ENCODE measurements at places on chromosomes 1 and 21.

DNA sequence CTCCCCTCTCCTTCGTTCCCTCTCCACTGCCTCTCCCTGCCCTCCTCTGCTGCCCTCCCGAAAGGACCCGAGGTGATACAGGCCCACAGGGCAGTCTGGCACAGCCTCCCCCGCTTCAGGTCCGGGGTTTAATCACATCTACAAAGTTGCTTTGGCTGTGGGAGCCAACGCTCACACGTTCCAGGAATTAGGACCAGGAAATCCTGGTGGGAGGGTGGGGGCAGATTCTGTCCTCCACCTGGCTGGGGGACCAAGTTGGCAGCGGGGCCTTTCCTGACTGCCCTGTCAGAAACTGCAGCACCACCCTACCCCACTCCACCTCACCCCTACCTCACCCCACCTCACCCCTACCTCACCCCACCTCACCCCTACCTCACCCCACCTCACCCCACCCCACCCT lies 95.1 kb downstream of the WDR4 start:
- DNase-seq: no peak

GRCh38 chr1:203158960-203159665 lies 16.5 kb downstream of the MYBPH start:
- no peak for DNase-seq

DNA sequence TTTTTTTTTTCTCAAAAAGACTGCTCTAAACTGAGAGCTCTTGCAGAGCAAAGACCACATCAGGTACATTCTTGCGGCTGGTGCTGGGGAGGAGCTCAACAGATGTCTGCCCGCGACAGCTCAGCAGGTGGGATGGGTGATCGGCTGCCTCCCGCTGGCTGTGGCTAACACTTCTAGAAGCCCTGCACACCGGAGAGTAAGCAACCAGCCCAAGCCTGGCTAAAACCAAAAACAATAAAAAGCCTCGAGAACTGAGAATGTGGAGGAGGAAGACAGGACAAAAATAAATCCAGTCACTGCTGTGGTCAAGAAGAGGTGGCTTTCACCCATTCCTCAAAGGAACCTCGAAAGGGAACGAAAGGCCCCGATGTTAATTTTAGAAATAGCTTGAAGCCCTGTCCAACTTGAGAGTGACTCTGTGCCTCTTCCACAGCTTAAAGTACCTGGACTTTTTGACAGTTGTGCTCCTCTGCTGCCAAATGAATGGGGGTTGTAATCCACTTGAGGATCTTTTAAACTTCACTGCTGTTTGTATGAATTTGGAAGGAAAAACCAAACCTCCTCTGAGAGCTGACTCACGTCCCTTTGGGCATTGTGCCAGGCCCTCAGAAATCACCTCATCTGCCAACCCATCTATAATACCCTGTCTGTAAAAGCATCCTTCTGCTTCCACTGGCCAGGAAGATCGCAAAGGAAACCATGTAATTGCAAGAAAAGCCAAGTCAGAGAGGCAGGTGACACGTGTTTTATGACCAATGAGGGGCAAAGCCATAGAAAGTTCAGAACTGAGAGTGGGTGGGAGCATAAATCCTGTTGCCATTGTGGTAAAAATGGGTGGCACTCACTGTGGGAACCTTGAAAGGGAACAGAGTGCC lies 78.6 kb downstream of the KCNN3 start:
- no peak for DNase-seq

- peak; percentile 58 for DNase-seq
Observed at GRCh38 chr1:26581287-26581651, 51.7 kb downstream of the RPS6KA1 start.

GRCh38 chr21:34841154-34841553 lies 172.4 kb downstream of the CLIC6 start:
- no peak for DNase-seq

DNA sequence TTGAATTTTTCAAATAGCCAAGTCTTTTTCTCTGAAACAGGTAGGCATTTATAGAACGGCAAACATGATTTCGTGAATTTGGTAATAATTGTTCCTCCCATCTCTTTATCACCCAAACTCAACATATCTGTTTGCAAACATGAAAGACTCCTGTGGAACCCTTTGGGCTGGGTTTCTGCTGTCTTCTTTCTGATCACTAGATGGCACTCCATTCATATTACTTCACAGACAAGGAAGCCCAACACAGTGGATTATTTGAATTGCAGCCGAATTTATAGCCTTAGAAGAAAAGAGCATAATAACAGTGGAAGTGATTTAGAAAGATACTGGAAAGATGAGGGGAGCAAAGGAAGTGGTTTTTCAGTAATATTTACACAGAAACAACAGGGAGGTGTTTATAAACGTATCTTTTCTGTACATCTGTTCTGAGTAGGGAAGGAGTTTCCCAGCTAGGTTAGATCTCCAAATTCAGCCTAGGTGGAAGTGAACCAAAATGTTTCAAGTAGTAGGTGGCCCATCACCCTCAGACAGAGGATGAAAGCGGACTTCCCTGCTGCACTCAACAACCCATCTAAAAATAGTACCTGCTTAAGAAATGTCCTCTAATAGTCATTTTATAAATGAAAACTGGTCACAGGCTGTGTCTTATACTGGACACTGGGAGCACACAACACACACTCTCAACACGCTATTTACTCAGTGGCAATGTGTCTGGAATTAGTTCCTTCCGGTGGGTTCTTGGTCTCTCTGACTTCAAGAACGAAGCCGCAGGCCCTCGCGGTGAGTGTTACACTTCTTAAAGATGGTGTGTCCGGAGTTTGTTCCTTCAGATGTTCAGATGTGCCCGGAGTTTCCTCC lies 67.6 kb downstream of the MAP3K21 start:
- peak; percentile 57 for DNase-seq

GRCh38 chr1:46002551-46003150 lies 129.8 kb downstream of the PIK3R3 start:
- peak; percentile 34 for DNase-seq

DNA sequence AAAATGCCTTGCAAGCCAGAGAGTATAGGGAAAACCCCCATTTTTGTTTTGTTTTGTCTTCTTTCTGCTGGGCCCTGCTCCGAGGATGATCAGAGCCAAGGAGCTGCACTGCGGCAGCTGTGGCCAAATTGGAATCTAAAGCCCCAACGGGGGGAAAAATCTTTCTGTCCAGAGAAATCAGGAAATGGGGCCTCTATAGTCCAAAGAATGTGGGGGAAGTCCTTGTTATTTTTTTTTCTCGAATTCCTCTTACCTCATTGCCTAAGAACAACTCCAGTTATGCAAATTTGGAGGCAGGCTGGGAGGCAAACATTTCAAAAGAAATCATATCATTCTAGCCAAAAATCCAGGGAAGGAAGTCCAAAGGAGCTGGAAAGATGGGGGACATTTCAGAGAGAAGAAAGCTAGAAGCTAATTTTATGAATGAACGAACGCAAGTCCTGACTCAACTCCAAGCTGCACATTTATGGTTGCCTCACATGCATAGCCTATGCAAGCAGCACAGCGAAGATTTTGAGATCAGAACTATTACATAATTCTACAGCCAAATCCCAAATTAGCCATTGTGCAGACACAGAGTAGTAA lies 263.2 kb downstream of the KCTD3 start:
- DNase-seq: no peak

DNA sequence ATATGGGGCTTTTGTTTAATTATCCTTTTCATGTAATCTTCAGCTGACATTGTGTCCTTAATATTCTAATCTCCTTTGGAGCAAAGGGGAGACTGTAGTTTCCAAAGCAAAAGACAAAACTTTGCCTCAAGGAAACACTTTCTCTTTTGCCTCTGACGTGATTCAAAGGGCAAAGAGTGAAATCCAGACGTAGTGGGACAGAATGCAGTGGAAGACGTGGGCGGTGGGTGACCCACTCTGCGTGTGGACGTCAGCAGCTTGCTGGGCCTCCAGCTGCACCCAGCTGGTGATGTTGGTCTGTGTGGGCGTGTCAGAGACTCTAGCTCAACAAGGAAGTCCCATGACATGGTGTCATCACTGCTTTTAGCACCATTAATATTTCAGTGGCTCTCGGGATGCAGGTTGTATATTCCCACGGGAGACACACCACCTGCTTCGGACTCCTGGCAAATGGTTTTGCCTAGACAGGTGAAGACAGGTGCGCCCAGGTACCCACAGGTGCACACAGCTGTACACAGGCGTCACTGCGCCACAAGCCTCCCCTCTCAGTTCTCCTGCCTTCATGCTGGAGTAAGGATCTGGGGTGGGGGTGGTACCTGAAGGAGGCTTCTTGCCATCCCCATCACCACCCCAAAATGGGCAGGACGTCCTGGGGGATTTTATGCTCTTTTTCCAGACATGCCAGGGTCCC lies 292.1 kb upstream of the VAMP3 start:
- peak; percentile 96 for DNase-seq

DNA sequence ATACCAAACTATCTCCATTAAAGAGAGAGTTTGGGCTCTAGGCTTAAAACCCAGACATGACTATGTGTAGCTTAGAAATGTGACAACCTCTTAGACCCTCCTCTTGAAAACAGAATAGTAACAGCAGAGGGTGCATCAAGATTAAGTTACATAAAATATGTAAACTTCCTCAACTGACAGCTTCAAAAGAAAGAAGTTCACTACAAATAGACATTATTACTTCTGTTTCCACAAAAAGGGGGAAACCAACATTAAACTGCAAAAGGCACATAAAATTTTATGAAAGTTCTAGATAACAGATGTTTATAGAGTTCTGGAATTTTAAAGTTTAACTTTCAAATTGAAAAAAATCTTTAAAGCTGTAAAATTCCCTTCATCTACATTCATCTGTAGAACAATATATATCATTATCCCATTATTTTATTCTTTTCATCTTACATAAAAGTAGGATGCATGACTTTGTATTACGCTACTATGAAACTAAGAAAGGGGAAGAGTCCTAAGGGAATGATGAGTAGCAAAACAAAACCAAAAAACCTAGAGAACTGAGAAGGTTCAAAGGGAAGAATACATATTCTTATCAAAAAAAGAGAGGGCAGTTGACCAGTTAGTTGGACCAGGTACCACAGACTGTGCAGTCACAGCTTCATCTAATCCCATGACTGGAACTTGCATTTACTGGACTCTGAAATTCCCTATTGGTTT lies 177.0 kb downstream of the SIPA1L2 start:
- no peak for DNase-seq

DNA sequence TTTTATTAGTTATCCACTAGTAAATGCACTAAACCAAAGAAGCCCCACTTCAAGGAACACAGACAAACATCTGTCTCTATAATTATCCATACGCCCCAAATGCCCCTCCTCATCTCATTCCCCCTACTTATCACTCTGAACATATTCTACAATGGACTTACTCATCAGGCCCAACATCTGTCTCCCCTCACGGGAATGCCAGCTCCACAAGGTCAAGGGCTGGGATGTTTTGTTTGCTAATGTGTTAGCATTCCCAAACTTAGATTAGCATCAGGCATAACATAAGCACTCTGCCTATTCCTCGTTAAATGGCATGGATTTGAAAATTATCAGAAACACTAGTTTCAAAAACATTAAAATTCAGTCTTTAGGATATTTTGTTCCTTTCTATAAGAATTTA lies 279.5 kb downstream of the DSCAM start:
- no peak for DNase-seq

GRCh38 chr1:65079941-65080340 lies 68.1 kb upstream of the AK4 start:
- peak; percentile 43 for DNase-seq

DNA sequence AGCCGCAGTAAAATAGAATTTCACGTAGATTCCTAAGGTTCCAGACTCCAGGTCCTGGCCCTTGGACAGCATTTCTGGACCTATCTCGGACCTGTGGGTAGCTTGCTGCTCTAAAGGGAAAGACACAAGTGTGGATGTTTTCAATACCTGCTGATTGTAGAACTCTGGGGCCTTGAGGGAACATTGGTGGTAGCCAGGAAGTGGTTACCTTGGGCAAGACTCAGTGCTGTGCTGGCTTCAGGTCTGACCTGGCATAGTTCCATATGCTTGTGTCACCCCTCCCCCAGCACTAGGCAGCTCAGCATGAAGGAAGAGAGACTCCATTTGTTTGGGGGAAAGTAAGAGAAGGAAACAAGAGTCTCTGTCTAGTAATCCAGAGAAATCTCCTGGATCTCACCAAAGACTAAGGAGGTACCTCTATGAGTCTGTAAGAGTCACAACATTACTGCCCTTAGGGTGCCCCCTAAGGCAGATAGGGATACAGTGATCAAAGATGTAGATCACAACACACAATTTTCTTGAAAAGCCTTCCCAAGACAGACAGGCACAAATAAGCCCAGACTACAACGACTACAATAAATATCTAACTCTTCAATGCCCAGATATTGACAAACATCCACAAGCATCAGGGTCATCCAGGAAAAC lies 398.8 kb downstream of the TGFB2 start:
- DNase-seq: no peak

DNA sequence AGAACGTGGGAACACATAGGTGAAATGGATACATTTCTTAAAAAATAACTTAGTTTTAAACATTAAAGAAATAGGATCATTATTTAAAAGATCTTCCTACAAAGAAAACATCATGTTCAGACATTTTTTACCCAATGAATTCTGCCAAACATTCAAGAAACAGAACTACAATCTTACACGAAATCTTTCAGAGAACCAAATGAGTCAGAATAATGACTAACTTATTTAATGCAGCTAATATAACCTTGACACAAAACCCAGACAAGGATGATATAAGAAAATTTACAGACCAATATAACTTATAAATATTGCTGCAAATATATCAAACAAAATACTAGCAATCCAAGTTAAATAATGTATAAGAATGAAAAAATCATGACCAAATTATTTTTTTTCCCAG lies 220.1 kb upstream of the KCNK2 start:
- no peak for DNase-seq

DNA sequence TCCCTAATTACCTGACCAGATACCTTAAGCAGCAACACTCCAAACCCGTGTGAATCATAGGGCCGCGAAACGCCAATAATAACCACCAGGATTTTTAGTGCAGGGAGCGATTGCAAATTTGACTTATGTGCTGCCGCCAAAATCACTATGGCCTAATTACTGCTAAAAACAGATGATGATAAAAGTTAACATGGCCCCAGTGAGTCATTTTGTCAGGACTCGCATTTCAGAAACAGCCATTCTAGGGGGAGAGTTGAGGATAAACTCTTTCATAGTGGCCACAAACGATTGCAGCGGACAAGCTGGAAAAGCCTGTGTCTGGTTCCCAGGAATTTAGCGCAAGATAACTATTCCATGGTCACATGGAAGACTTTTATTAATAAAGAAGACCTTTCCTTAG lies 103.4 kb downstream of the HLX start:
- no peak for DNase-seq

DNA sequence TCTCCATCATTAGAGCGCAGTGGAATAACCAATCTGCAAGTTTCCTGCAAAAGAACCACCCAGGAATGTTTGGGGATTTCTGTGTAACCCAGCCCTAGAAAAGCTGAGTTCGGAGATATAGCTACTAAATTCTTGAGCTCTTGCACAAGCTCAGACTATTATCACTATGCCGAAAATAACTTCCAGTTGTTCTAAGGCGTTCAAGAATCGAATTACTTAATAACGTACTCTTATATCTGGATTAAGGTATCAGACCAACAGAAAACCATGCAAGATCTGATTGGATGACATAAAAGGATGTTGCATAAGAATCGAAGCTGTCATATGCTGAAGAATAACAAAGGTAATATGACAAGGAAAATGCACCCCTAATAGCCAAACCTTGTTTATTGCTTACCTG lies 7.5 kb upstream of the LAMC2 start:
- DNase-seq: no peak

GRCh38 chr1:189775343-189775742 lies 702.3 kb downstream of the BRINP3 start:
- DNase-seq: no peak
